ENCODE measurements at places on chromosomes 4 and X.

- DNase-seq, result no peak
Observed at GRCh38 chrX:78979789-78980464, 34.7 kb downstream of the P2RY10 start.

DNA sequence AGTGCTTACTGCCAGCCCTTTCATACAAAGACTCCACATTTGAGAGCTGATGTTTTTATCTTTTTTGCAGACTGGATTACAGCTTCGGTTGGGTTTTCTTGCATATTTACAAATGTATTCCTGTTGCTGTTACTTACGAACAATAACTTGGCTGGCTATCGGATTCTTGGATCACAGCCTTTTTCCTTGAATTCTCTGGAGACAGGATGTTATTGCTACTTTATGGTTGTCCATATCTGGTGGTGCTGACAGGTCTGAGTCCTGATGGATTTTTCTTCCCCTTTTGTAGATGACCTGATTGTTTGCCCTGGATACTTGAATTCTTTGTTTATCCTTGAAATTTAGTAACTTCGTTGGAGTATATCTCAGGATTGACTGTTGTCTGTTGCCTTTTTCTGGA is 77.7 kb downstream of the PDK3 start:
- no peak for DNase-seq

- DNase-seq, result no peak
Observed at GRCh38 chr4:144902614-144903013, 195.4 kb downstream of the ANAPC10 start.

- no peak for DNase-seq
Observed at GRCh38 chr4:167232805-167233684, 1.2 kb downstream of the SPOCK3 start.

- DNase-seq, result no peak
Observed at GRCh38 chr4:81905971-81906370, 434.3 kb upstream of the RASGEF1B start.

DNA sequence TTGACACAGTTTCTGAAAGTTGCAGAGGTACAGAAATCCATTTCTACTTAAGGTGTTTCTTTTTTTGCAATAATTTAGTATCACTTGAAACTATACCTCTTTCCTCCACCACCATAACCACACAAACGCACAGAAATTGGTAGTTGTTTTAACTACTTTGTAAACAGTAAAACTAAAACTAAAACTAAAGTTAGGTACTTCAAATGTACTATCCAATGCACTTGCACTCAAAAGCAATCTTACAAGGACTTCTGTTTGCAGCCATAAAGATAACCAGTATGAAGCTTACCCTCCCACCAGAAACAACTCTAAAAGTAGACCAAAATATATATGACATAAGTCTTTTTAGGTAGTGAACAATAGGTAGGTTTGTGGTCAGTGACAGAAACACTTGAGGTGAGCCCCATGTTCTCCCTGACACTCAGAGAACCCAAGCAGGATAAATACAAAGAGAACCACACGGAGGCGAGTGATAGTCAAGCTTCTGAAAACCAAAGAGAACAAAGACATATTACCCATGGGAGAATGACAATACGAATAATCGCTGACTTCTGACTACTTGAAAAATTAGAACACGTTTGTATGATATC is 72.2 kb upstream of the VBP1 start:
- DNase-seq, result no peak

DNA sequence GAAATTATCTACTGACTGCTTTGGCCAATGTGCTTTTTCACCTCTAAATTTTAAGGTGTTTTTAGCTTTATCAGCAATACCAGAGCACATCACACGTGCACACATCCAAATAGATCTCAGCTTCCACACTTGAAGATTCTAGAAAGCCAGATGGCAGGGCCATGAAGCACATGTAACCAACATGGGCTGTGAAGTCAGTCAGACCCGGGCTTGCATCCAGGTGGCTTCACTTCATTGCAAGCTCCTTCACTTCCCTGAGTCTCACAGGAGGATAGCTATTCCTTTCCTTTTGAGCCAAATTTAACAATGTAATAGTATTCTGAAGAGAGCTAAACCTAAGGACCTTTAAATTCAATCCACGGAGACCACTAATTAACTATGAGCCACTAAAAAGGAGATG is 86.5 kb downstream of the SH3RF1 start:
- DNase-seq, result no peak

- DNase-seq, result no peak
Observed at GRCh38 chrX:21779095-21779494, 21.2 kb upstream of the SMPX start.

- peak; percentile 14 for DNase-seq
Observed at GRCh38 chr4:103915224-103915869, 195.6 kb upstream of the TACR3 start.

GRCh38 chrX:18924507-18925088 is 59.3 kb downstream of the PHKA2 start:
- DNase-seq, result no peak

DNA sequence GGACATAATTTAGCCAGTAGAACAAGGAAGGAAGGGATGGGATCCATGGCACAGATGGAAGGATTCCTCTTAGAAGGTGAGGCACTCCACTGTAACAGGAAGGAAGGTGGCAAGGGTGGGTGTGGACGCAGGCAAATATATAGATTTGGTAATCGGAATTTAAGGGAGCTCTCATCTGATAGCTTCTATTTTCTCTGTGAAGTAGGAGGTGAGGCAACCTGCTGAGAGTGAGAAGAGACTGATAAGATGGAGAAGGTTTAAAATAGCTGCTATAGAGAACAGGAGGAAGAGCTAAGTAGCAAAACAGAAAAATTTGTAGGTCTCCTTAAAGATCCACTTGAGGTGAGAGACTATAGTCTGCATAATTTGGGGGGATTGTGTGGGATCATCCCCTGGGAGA is 61.8 kb upstream of the BRS3 start:
- no peak for DNase-seq

DNA sequence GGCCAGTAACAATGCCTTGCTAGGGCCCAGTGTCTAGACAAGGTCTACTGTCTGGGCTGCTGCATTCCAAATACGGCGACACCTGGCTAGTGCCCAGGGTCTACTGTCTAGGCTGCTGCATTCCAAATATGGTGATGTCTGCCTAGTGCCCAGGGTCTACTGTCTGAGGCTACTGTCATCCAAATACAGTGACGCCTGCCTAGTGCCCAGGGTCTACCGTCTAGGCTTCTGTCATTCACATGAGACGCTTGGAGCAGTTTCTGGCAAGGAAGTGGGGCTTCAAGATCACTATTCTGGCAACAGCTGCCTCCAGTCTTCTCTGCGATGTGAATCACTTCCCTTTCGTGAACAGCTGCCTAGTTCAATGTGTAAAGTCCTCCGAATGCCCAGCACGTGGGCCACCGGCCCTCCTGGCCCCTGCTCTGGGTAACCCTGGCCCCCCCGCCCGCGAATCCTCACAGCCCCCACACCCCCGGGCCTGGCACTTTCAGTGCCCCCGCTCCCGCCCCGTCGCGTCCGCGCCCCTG is 12.7 kb downstream of the ACOX3 start:
- DNase-seq, result no peak

DNA sequence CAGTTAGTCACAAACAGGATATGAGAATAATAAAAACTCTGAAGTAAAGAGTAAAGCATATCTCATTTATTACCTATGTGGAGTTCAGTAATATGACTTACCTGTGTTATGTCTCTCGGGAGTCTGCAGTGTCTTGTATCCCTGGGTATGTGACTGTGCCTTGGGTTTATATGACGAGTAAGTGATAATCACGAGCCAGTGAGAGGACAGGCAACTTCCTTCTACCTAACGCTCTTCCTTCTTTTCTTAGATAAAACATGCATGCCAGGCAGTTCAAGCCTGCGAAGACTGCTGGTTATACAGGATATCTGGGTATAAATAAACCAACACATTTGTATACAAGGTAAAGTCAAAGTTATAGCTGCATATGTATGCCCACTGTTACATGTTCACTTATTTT is at the start of gene HPGDS:
HPGDS (minus strand) TSS at position 143 of the 400 bp plus-strand sequence. CDS start 8,207 bp downstream, outside the sequence.
- no peak for DNase-seq

GRCh38 chrX:2650865-2651264 is 40.2 kb upstream of the CD99 start:
- DNase-seq, result no peak

GRCh38 chrX:68870357-68870756 is 41.5 kb downstream of the EFNB1 start:
- DNase-seq, result no peak

DNA sequence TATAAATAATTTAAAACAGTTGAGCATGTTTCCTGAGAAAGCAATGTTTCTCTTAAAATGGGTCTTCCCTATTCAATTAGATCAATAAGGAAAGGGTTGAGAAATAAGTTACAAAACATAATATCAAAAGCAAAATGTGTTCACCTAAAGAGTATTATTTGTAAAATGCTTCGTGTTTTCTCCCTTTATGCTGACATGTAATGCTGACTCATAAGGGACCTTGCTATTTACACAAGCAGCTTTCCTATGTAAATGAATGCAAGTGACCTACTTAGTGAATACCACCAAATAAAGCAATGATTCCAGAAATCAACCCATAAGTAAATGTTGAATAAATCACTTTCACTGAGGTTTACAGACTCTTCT is 91.5 kb downstream of the ELOVL6 start:
- no peak for DNase-seq

- no peak for DNase-seq
Observed at GRCh38 chrX:149120459-149120858, 384.6 kb downstream of the IDS start.

DNA sequence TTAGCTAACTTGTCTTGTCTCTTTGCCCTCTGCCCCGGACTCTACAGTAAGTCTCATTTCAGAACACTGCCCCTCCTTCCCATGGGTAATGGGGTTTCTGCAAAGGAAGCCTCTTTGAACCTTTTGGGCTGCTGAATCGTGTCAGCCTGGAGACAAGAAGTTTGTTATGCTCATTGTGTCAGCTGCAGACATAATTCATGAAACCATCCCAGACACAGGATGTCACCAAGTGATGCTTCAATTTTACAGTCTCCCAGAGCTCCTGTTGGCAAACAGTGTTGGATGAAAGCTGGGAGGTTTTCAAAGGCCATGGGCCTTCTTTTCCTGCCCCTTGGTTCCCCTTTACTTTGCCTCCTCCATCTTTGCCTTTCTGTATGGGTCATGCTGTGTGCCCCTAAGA is 223.1 kb upstream of the TAPT1 start:
- no peak for DNase-seq

- DNase-seq, result no peak
Observed at GRCh38 chrX:107700317-107700774, 72.0 kb downstream of the PRPS1 start.

GRCh38 chr4:148330724-148331123 is 111.5 kb downstream of the NR3C2 start:
- no peak for DNase-seq

GRCh38 chr4:150389896-150390530 is 191.9 kb upstream of the MAB21L2 start:
- DNase-seq, result no peak

GRCh38 chr4:107736924-107737448 is 17.0 kb upstream of the PAPSS1 start:
- no peak for DNase-seq

GRCh38 chr4:29336861-29337260 is 1383.3 kb upstream of the PCDH7 start:
- DNase-seq, result peak; percentile 37

GRCh38 chr4:129707949-129708348 is 612.0 kb downstream of the C4orf33 start:
- DNase-seq, result no peak

GRCh38 chr4:78357122-78357521 is 194.4 kb upstream of the ANXA3 start:
- no peak for DNase-seq

- no peak for DNase-seq
Observed at GRCh38 chr4:133188433-133189146, 39.5 kb downstream of the PCDH10 start.

GRCh38 chr4:170697845-170698244 is 608.1 kb upstream of the AADAT start:
- no peak for DNase-seq

DNA sequence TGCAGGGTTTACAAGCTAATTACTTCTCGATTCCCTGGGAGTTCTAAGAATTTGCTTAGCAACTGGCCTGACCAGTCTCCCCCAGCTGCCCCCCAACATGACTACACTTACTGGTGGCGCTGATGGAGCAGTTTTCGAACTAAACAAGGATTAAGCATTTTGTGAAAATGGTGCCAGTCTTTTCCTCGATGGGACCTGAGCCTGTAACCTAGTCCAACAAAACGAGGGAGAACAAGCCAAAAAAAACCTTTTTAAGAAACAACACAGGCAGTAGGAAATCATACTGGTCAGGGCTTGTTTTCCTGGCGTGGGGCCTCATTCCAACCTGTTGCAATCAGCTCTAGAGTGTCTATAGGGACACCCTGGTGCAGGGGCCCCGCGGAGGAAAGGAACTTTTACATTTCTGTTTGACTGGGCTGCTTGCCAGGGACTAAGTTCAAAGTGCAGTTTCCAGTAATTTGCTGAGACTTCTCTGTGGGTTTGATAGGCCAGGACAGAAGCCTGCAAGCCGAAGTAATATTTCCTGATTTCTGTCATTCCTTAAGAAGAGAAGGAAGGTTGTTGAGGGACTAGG is 158.7 kb downstream of the SPRY1 start:
- DNase-seq, result peak; percentile 94

DNA sequence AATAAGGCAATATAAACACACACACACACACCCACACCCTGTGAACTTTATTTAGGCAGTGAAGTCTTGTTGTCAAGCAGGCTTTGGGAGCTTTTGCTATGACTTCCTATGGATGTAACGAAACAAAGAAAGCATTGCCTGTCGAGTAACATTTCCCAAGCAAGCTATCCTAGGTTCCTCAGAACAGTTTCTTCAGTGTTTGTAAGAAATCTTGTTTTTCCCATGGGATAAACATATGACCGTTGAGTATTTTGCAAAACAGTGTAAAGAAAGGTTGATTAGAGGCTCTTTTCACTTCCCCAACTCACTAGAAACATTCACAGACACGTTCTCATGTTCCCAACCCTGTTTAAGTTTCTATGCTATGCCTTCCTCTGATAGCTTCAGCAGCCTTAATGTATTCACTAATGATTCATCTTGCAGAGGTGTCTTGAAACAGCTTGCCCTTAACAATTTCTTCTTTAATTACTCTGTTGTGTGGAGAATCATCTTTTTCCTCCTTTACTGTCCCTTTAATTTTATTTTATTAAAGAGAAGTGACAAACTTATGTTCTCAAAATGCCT is 1947.1 kb upstream of the TENM3 start:
- no peak for DNase-seq

- no peak for DNase-seq
Observed at GRCh38 chr4:128844931-128845330, 35.4 kb downstream of the JADE1 start.

All from fibroblast of skin of left quadriceps (primary cell).